Upper lobe of right lung (tissue), 1 donor: ENCODE measurements at places on chromosomes 2 and 18. TPM values are rescaled to one million over a fixed set of nuclear protein-coding genes. Genes with fewer than 3 reads are reported as not detected.
A peak's percentile ranks its signal among the peaks of the same experiment; 100 is the strongest.

DNA sequence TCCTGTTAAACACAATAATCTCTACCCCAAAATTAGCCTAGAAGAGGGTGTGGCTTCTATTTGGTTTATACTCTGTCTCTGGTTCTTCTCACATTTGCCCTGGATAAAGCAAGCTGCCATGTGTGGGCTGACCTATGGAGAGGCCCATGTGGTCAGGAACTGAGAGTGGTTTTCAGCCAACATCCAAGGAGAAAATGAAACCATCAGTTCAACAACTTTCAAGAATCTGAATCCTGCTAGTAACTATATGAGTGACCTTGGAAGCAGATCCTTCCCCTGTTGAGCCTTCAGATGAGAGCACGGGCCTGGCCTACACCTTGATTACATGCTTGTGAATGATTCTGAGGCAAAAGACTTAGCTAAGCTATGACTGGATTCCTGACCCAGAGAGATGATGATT lies 11.5 kb upstream of the TRIB2 start:
- no peaks in the 10 kb centered on the region for H3K27me3 ChIP-seq
- no peak overlapping the region for H3K27ac ChIP-seq

DNA sequence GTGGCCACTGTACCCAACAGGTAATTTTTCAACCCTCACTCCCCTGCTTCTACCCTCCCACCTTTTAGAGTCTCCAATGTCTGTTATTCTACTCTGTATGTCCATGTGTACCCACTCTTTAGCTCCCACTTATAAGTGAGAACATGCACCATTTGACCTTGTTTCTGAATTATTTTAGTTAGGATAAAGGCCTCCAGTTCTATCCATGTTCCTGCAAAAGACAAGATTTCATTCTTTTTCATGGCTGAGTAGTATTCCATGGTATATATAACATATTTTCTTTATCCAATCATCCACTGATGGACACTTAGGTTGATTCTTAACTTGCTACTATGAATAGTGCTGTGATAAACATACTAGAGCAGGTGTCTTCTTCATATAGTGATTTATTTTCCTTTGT lies 9.1 kb downstream of the PECR start:
- no peaks in the 10 kb centered on the region for H3K4me1 ChIP-seq
- H3K4me3 ChIP-seq, result no peak overlapping the region
- no peak for DNase-seq
- no peak overlapping the region for H3K27ac ChIP-seq

DNA sequence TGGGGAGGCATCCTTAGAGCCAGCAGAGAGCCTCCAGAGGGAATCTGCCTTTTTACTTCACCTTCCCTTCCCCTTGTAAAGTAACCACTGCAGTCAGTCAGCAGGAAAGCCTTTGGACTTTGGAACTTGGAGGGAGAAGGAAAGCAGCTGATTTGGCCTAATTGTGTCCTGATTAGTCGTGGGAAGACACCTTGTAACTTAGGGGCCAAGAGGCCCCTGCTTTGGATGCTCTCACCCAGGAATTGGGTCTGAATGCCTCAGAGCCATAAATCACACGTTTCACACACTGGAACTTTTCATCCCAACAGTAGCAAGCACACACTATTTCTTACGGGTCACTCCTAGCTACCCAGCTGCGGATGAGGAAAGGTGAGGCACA lies 81.0 kb upstream of the PPM1B start:
- peak overlapping the region; percentile 45 for H3K27ac ChIP-seq
- DNase-seq, result no peak
- H3K36me3 ChIP-seq, result no peaks in the 10 kb centered on the region

GRCh38 chr2:105646774-105647076 lies 98.0 kb upstream of the NCK2 start:
- no peak overlapping the region for H3K27ac ChIP-seq
- H3K36me3 ChIP-seq, result no peaks in the 10 kb centered on the region
- H3K4me3 ChIP-seq, result no peak overlapping the region
- H3K27me3 ChIP-seq, result no peaks in the 10 kb centered on the region

- H3K27me3 ChIP-seq, result no peaks in the 10 kb centered on the region
- no peak overlapping the region for H3K27ac ChIP-seq
- H3K4me3 ChIP-seq, result no peak overlapping the region
- H3K4me1 ChIP-seq, result no peaks in the 10 kb centered on the region
- H3K36me3 ChIP-seq, result no peaks in the 10 kb centered on the region
- DNase-seq, result no peak
Observed at GRCh38 chr2:5410991-5411700, 281.0 kb upstream of the SOX11 start.

DNA sequence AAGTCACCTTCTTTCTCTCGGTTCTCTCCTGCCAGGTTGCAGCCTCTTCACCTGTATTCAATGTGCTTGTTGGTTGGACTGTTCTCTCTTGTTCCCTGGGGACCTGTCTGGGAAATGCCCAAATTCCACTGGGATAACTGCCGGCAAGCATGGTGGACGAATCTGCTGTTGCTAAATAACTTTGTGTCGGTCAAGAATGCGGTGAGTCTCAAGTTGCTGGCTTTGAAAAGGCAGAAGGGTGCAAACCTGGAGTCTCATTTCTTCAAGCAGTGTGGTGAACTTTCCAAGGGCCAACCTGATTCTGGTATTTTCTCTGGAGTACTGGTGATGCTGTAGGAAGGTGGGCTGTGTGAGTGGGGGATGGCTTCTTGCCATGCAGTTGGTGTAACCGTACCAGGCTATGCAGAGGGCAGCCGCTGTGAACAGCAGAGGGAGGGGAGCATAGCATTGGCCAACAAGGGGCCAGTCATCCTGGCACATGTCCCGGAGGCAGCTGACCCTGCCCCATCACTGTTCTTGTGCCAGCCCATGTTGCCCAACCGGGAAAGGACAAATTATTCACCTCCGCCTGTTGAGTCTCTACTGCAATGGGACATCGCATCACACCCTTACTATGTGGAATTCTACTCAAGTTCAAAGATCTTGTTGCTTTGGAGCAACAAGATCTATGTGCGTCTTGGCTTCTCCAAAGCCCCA lies 88.1 kb upstream of the SEC11C start:
- H3K27ac ChIP-seq, result no peak overlapping the region
- DNase-seq, result no peak
- H3K36me3 ChIP-seq, result no peaks in the 10 kb centered on the region
- no peaks in the 10 kb centered on the region for H3K27me3 ChIP-seq

DNA sequence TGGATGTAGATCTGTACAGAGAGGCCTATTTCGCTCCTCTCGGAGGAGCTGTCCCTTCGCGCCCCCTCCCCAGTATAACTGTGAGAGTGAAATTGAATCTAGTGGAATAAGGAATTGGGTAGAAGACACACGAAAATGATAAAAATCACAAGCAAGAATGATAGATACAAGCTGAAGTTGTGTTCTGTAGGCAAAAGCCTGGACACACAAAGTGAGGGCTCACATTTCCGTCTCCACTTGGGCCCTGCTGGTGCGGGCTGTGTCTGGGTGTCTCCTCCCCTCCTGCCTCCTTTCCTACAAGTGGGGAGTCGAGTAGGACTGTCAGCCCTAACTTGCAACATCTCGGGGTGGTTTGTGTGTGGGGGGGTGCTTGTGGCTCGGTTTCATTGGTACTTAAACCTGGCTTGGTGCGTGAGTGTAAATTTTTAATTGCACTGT lies 457 bp upstream of the SP9 start:
- H3K27me3 ChIP-seq, result peaks cover 100% of the 10 kb centered on the region
- no peak overlapping the region for H3K4me3 ChIP-seq
- DNase-seq, result no peak
- no peak overlapping the region for H3K27ac ChIP-seq
- no peaks in the 10 kb centered on the region for H3K36me3 ChIP-seq
- H3K4me1 ChIP-seq, result peaks cover 24% of the 10 kb centered on the region

DNA sequence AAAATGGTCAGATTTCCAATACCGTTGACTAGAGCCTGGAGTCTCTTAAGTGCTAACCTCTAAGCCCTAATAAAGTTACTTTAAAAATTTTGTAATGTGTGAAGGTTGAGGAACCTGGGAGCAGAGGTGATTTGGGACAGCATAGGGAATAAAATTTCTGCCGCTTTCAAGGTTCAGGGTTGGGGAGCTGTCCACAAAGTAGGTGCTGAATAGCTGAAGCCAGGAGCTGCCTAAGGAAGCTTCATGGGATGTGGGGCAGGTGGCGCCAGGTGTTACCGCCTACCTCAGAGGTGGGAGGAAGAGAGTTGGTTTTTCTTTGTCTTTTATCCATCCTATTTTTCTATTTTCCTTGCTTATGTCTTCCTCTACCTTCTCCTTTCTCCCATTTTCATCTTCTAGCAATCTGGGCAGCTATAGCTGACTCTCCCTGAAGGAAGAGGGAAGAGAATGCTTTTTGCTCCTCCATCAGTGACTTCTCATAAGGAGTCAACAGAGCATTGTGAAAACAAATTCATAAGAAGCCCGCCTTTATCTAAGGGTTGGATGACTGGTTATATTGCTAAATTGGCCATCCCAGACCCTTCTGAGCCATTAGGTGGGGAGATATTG lies 178.7 kb downstream of the CLIP4 start:
- H3K4me3 ChIP-seq, result no peak overlapping the region
- no peaks in the 10 kb centered on the region for H3K27me3 ChIP-seq
- H3K36me3 ChIP-seq, result no peaks in the 10 kb centered on the region
- peak; percentile 18 for DNase-seq
- no peak overlapping the region for H3K27ac ChIP-seq
- no peaks in the 10 kb centered on the region for H3K4me1 ChIP-seq

GRCh38 chr2:146990311-146991054 lies 854.3 kb upstream of the ACVR2A start:
- H3K4me1 ChIP-seq, result peaks cover 7% of the 10 kb centered on the region
- no peak for DNase-seq
- H3K36me3 ChIP-seq, result no peaks in the 10 kb centered on the region
- H3K27me3 ChIP-seq, result no peaks in the 10 kb centered on the region
- H3K27ac ChIP-seq, result no peak overlapping the region

- H3K27ac ChIP-seq, result no peak overlapping the region
- H3K27me3 ChIP-seq, result no peaks in the 10 kb centered on the region
- no peak for DNase-seq
- H3K4me1 ChIP-seq, result no peaks in the 10 kb centered on the region
- H3K36me3 ChIP-seq, result no peaks in the 10 kb centered on the region
Observed at GRCh38 chr18:41765460-41765859, 189.6 kb upstream of the PIK3C3 start.

DNA sequence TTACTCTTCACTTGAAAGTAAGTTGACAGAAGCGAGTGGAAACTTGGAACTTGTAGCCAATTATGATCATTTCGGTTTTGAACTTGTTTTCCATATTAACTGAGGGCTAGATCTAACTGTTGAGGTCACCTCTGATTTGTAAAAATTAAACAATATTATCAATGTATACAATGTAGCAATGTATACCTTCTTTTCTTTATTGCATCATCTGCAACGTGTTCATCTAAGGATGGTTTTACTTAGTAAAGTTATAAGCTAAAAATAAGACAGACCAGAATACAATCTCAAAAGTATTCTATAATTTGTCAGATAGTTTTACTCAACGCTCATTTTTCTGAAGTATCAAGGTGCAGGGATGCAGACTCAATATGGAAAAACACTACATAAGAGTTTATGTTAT lies 435.0 kb upstream of the TNP1 start:
- no peak overlapping the region for H3K27ac ChIP-seq
- no peaks in the 10 kb centered on the region for H3K27me3 ChIP-seq
- no peaks in the 10 kb centered on the region for H3K36me3 ChIP-seq
- DNase-seq, result no peak
- H3K4me3 ChIP-seq, result no peak overlapping the region
- no peaks in the 10 kb centered on the region for H3K4me1 ChIP-seq

GRCh38 chr2:44928483-44929158 lies 12.9 kb upstream of the SIX3 start:
- no peak for DNase-seq
- peaks cover 14% of the 10 kb centered on the region for H3K4me1 ChIP-seq
- no peaks in the 10 kb centered on the region for H3K36me3 ChIP-seq
- no peak overlapping the region for H3K27ac ChIP-seq

The TACR1 gene
- 1.4 TPM for total RNA-seq
